ENCODE measurements at places on chromosomes 2 and 18. TPM values are rescaled to one million over a fixed set of nuclear protein-coding genes. Genes with fewer than 3 reads are reported as not detected.
A peak's percentile ranks its signal among the peaks of the same experiment; 100 is the strongest.

- DNase-seq: no peak
Observed at GRCh38 chr2:3435445-3435844, 56.0 kb downstream of the TRAPPC12 start.

DNA sequence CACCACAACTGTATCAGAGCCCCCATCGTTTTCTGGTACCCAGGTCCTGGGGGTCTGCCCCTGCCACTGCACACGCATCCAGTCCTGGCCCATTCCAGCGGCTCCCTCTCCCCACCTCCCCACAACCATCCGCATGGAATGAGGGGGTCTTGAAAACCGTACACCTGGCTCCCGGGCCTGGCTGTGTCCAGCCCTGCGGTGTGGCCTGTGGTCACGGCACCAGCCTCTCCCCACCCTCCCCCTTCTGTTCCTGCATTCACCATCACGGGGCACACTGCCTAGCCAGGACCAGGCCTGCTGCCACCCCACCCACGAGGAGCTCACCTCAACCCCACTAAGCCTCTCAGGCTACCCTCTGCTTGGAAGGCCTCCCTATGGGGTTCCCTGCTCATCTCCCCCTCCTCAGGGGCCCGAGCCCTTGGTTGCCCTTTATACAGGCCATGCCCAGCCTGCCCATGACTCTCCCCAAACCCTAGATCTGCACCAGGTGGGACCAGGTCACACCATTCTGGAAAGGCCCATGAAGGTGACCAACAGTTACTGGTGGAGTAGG lies 11.4 kb downstream of the GPR35 start:
- no peak for DNase-seq

GRCh38 chr2:52404866-52405265 lies 1362.7 kb upstream of the CHAC2 start:
- no peak for DNase-seq

DNA sequence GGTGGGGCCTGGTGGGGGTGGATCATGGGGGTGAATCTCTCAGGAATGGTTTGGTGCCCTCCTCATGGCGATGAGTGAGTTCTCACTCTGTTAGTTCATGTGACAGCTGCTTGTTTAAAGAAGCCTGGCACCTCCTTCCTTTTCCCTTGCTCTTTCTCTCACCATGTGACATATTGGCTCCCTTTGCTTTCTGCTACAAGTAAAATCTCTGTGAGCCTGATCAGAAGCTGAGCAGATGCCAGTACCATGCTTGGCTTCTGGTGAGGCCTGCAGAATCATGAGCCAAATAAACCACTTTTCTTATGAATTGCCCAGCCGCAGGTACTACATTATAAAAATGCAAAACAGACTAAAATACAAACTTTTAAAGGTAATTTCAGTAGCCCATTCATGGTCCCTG lies 73.4 kb upstream of the TEX51 start:
- no peak for DNase-seq

DNA sequence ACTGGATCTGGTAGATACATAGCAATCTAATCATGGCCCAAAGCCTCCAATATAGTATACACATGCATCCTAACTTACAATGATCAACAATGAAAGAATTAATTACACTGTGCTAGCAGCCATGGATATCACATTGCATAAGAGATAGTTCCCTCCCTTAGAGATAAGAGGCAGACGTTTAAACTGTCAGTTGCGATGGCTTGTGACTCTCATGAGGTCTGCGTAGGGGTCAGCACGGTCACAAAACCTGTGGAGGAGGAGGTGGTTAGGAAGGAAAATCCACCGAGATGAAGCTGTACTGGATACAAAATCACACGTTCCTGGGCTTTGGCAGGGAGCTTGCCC lies 800 bp upstream of the RALB start:
- no peak for DNase-seq

GRCh38 chr2:66525606-66526005 lies 90.7 kb downstream of the MEIS1 start:
- DNase-seq: no peak

Gene KCNF1
- not detected for total RNA-seq

- no peak for DNase-seq
Observed at GRCh38 chr2:2010251-2010650, 265.9 kb upstream of the PXDN start.

DNA sequence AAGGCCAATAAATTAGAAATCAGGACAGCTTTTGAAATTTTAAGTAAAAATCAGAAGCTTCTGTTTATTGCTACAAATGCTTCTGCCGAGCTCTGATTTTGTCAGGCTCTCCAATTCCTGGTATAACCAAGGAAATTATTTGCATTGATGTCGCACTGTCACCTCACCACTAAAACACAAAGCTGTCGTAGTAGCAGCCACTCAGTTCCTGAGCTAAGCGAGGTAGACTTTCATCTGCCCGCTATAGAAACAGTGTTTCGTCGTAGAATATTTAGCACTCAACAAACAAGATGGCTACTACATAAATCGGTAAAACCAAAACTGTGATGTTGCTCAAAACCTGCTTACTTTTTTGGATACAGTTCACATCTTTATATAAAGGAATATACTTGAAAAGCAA lies 141.3 kb upstream of the FOSL2 start:
- no peak for DNase-seq

Gene IL18RAP
- 159 TPM for total RNA-seq

Gene GGCX
- 37.1 TPM for total RNA-seq

DNA sequence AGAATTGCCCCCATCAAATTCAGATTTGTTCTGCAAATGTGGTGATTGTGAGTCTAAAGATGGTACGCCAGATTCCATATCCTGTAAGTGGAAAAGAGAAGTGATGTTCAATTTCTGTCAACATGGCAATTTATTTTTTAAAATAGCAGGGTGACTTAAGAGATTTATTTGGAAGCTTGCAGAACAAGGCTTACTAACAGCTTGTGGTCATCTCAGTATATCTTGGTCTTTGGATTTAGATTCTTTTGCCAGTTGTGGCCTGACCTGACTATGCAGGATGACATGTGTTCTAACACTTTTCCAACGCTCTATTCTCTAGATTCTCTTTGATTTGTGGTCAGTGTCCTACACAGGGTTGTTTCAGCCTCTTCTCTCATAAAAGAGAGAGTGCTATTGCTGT lies 74.4 kb downstream of the MAP3K20 start:
- no peak for DNase-seq

DNA sequence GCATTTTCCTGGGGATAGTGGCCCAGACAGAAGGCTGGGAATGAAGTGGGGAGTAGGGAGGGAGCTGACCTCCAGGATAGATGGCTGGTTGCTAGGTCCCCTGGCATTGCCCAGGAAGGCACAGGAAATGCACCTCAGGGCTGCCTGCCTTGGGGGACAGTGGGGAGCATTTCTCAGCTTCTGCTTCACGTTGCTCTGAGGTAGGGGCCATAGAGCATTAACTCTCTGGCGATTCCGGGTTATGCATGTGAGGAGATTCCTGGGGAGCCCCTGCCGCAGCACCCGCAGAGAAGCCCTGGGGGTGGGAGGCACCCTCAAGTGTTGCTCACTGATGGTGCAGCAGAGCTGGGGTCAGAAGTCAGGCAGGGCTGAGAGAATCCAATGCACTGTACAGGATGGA lies 256.5 kb downstream of the CYP26B1 start:
- no peak for DNase-seq

- DNase-seq: no peak
Observed at GRCh38 chr2:204913854-204914464, 368.7 kb downstream of the PARD3B start.

DNA sequence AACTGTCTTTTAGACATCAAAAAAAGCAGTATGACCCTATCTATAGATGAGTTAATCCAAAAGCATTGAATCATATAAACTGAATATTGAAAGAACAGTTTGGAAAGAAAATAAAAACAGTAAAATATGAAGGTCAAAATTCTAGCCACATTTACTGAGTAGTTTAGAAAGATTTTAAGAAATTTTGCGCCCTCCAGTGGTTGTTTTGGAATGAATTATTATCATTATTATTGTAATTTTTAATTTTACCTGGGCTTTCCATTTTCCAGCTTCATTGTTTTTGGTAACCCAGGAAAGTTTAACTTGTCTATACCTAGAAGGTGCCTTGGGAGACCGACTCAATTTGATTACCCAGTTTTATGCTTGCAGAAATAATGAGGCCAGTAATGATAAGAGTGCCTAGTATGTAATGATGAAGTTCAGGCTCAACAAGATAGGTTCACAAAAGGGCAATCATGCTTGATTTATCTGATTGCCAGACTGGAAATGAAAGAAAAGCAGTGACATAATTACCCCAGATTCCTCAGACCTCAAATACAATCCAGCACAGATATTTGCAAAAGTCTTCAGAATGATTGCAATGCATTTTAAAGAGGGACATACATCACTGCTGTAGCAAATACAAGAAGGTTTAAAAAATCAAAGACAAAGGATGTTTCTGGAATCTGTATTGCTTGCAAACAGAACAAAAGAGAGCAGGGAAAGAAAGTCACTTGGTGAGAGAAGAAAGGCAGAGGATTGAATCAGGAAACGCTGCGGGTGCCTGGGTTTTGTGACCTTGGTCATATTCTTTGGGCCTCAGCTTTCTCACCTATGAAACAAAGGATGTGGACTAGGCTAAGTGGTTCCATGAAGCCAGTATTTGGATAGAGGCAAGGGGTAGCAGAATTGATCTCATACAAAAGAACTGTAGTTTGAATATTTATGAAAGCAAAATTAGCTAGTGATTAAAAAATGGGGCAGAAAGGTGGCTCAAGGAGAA lies 153.8 kb downstream of the MAP2 start:
- no peak for DNase-seq

DNA sequence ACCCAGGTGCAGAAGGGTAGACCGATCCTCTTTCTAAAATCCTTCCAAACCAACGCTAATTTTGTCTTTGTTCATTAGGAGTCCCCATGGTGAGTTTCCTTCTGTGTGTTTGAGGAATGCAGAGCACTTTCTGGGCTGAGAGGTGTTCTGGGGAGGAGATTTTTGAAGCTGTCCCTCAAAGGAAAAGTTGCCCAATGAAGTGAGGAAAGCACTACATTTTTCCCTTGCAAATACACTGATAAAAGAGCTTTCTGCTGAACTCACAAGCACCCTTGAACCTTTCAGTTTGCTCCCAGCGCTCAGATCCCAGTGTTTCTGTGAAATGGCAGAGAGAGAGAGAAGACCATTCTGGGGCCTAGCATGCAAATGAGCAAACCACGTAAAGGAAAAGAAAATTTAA lies 299.6 kb upstream of the FANCL start:
- no peak for DNase-seq

GRCh38 chr18:36501100-36501499 lies 203.6 kb downstream of the FHOD3 start:
- no peak for DNase-seq

Gene MPV17
- total RNA-seq: 96.1 TPM

- no peak for DNase-seq
Observed at GRCh38 chr2:176270100-176270750, 983 bp downstream of the MTX2 start.

Gene LMAN1
- 124 TPM for total RNA-seq

DNA sequence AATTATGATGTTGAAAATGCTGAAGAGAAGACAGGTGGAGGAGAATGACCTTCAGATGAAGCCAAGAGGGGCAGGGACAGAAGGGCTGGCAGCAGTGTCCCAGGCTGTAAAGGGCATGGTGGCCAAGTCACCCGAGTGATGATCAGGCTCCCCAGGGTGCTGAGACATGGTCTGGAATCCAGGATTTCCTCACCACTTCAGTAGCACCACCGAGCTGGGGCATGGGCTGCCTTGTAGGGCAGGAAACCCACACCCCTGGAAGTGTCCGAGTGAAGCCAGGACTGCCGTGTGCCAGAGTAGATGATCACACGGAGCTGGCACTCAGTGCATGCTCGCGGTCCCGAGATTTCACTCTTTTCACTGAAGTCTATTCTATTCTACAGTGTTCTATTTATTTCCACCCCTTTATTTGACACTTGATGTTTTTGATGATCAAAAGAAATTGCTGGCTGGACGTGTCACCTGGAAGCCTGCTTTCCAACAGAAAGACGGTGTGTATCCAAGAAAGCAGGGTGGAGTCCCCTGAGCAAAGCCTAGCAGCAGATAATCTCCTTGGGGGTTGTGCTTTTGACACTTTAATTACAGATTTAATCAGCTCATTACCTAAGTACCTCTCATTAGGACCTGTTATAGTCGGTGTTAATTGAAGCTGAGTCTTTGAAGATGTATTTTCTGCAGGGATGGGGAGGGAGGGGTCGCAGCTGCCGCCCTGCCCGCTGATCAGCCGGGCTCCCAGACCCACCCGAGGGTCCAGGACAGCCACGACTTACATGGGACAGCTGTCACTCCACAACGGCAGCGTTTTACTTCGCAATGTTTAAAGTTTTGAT lies 92.3 kb downstream of the SEPTIN10 start:
- no peak for DNase-seq

DNA sequence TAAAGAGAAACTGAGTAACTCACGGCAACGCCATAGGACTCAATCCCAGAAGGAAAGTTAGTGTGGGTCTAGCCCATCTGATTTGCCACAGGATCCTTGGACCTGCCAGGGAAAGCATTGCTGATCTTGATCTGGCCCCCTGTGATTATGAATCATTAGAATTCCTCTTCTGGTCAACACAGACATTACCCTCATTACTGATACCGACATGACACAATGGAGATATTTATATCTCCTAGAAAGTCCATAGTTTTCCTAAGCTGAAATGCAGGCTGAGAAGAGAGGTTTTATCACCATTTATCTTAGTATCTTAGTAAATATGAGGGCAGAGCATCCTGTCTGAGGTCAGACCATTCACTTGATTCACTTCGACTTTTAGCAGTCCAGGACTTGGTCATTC lies 75.5 kb upstream of the CCDC68 start:
- DNase-seq: no peak

DNA sequence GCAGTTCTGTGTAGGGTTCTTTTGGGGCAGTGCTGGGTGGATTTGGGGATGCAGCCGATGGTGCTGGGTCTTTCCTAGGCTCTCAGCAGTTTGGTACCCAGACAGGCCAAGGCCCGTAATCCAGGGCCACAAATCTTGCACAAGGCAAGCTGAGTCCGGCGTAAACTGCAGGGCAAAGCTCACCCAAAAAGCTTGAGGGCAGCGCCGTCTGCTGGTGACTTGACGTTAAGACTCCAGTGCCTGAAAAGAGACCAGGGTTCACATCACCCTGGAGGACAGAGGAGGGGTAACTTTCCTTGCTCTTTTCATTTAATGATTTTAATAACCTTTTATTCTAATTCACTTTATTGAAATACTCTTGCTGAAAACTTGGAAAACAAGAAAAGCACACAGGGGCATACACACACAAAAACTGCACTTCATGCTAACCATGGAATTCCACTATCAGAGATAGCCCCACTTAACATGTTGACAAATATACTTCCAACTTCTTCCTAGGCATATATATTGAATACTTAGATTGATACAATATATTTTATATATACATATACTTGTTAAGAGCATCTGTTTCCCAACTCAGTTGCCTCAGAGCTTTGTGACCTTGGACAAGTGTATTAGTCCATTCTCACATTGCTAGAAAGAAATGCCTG lies 38.9 kb downstream of the CNGA3 start:
- peak; percentile 70 for DNase-seq
